Omental fat pad (tissue), 4 donors: ENCODE measurements at places on chromosomes 4 and X.

- DNase-seq: no peak
Measured at GRCh38 chr4:23685471-23685870, 204.4 kb downstream of the PPARGC1A start.

- DNase-seq: no peak
Measured at GRCh38 chr4:8266088-8266487, 3.5 kb upstream of the HTRA3 start.

- no peak for DNase-seq
Measured at GRCh38 chr4:1099684-1100335, 13.6 kb downstream of the RNF212 start.

GRCh38 chrX:30920271-30920670, 31.2 kb upstream of the TAB3 start:
- no peak for DNase-seq

GRCh38 chrX:16786791-16787735, 797 bp downstream of the TXLNG start:
- no peak for DNase-seq
